ENCODE measurements at places on chromosomes 1 and 21. TPM values are rescaled to one million over a fixed set of nuclear protein-coding genes. Genes with fewer than 3 reads are reported as not detected.

TMEM61 gene
- not detected for total RNA-seq

LCE3C gene
- total RNA-seq, result not detected

CLIC6 gene
- total RNA-seq, result 0.93 TPM

EXTL1 gene
- total RNA-seq, result 7.1 TPM

SELE gene
- total RNA-seq, result not detected

B4GALT2 gene
- 12.4 TPM for total RNA-seq

SPRR2F gene
- total RNA-seq, result not detected

TMEM52 gene
- 4.7 TPM for total RNA-seq

LORICRIN gene
- total RNA-seq, result not detected

SPATA6 gene
- total RNA-seq, result 33.1 TPM

C8A gene
- total RNA-seq, result not detected

SLC2A5 gene
- total RNA-seq, result 8.9 TPM

C4BPB gene
- 0.34 TPM for total RNA-seq

GDAP2 gene
- 29.6 TPM for total RNA-seq

RIPK4 gene
- total RNA-seq, result not detected

SGIP1 gene
- total RNA-seq, result not detected

OPRD1 gene
- not detected for total RNA-seq

TFAP2E gene
- not detected for total RNA-seq

KLHDC8A gene
- total RNA-seq, result not detected

ELAPOR1 gene
- total RNA-seq, result 7.2 TPM

CLDN8 gene
- total RNA-seq, result not detected

LPAR3 gene
- 0.33 TPM for total RNA-seq

CD48 gene
- 150 TPM for total RNA-seq

KIF2C gene
- total RNA-seq, result 5.0 TPM

CELA3A gene
- 5.2 TPM for total RNA-seq

UBASH3A gene
- 12.2 TPM for total RNA-seq

GUCA2A gene
- total RNA-seq, result not detected
